ENCODE measurements at places on chromosomes 3 and 15.

DNA sequence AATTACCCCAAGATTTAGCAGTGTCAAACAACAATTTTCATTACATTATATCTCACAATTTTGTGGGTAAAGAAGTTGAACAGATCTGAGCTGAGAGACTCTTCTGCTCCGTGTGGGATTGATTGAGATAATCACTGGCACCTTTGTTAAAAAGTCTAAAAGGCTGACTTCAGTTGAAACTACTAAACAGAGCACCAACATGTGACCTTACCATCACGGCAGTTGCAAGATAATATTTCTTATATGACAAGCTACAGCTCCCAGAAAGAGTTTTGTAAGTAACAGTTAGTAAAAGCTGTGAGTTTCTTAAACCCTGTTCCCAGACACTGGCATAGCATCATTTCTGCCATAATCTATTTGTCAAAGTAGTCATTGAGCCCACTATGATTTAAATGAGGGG, 25.0 kb downstream of the CGGBP1 start:
- no peak for DNase-seq

DNA sequence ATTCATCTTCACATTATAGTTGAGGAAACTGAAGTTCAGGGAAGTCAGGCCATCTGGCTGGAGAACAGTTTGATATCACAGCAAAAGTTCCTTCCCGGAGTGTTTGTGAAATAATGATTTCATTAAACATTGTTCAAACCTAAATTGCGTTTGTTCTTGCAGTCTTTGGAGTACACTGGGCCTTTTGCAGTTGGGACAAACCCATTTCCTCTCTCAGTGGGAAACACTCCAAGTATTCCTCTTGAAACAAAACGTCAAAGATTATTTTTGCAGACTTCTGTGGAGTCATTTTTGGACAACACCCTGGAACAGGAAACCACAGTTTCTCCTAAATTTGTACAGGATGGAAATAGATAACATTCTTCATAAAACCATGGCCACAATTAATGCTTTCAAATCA, 287.5 kb downstream of the PTPRG start:
- no peak for DNase-seq

GRCh38 chr3:63528325-63529000, 124.0 kb upstream of the SNTN start:
- DNase-seq: no peak

DNA sequence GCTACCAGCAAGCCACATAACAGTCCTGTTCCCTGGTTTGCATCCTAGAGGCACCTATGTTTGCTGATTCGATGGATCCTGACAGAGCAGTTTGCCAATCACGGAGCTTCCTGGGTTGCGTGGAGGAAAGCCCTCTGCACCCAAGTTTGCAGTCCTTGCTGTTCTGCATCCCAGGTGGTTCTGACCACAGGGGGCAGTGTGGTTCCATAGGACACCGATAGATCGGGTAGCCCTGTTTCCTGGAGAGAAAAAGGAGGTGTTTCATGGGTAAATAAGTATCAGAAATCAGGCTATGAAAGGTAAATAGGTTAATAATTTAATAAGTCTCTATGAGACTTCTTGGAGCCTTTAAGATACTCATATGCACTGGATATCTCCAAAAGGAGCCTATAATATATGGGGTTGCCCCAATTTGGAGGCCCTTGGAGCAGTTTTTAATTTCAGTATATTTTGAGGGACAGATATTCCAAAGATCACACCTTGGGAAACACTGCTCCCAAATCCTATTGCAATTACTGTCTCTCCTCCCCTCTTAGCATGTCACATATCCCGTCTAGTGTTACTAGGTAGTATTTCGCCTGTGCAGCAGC, 194.6 kb upstream of the TPM1 start:
- no peak for DNase-seq

- no peak for DNase-seq
Measured at GRCh38 chr3:113514265-113514769, 639 bp downstream of the SPICE1 start.

DNA sequence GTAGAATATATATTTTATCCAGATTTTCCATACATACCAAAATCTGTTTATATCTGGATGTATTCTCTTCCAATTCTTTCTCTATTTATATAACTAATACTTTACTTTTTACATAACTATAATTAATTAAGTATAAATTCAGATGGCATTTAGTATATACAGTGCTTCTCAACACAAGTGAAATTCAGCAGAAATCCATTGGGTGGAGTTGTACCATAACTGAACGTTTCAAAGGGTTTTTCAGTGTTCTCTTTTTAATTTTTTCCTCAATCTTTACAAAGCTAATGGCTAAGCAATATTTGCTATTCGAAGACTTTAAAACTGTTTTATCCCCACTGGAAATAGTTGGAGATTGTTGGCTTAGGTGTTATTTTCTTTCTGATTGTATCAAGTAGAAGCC, 13.9 kb upstream of the ZBBX start:
- no peak for DNase-seq

DNA sequence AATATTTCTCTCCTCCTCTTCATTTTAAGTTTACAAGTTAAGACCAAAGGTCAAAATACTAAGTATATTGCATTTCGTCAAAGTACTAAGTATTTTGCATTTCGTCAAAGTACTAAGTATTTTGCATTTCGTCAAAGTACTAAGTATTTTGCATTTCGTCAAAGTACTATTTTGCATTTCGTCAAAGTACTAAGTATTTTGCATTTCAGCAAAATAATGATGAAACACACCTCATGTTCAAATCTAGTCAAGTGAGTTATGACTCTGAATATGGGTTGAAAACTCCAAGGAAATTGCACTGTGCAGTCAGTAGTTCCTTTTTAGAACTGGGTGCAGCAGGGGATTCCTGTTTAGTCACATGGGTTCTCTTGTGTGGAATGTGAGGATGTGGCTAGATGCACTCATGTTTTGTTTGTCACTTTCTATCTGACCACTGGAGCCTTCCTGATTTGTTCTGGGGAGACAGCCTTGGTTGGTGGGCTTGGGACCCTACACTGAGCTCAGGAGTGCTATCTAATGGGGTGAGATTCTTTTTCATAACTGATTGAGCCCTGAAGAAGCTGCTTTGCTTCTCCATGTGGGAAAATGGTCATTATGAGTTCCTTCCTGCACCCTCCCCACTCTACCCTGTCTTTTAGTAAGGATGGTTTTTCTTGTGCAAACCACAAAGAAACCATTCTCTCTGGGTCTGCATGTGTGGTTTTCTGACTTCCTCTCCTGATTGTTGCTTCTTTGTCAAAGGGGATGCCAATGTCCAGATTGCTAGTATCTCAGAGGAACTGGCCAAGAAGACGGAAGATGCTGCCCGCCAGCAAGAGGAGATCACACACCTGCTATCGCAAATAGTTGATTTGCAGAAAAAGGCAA, 73.4 kb downstream of the CCK start:
- no peak for DNase-seq

DNA sequence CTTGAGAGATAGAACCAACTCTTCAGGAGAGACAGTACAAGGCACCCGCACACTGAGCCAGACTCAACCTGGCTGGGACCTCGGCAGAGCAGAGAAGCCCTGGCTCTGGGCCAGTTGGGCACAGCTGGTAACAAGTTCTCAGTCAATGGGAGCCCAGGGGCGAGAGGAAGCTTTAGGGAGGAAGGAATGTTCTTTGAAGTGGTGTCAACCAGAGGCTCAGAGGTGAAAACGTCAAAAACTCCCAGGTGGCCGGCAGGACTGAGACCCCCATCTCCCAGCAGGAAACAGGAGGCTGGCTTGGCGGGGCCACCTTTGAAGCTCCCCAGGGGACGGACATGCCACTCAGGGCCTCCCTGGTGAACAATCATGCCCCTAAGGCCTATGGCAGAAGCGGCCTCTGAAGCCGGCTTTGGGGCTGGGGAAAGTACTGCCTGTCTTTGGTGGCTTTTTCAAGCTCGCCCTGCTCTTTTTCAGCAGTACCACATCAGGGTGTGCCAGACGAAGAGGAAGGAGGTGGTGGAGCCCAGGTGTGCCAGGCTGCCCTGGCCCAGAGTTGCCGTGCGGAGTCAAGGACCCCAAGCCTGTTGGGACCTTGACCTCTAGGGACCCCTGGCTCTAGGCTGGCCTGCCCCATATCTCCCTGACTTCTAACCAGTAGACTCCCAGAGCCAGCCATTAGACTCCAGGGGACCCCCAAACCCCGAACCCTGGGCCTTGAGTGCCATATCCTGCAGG, 16.7 kb upstream of the TBC1D21 start:
- DNase-seq: no peak

- DNase-seq: no peak
Measured at GRCh38 chr3:113910966-113911365, 36.8 kb upstream of the ZDHHC23 start.

DNA sequence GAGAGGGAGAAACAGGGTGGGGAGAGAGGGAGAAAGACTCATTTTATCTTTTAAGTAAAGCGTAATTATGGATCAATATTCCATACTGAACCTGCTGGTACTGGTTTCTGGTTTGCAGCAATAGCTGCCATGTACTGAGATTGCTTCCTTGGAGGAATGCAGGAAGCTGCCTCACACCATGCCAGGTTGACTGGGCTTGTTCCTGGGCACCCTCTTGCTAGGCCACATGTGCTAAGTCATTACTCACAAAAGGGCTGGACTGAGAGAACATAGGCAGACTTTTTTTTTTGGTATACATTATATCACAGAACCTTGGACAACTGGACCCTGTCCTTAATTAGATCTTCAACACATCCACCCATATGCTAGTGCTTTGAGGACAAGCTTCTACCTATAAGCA, 193.4 kb downstream of the ZNF621 start:
- DNase-seq: no peak

- DNase-seq: no peak
Measured at GRCh38 chr15:67331676-67332075, 77.1 kb downstream of the IQCH start.

GRCh38 chr3:194443901-194444300, 42.9 kb downstream of the ATP13A3 start:
- no peak for DNase-seq

GRCh38 chr15:99959326-99959725, 226.1 kb upstream of the LYSMD4 start:
- DNase-seq: no peak

- no peak for DNase-seq
Measured at GRCh38 chr15:45780352-45780751, 145.5 kb downstream of the SQOR start.

- no peak for DNase-seq
Measured at GRCh38 chr15:20341901-20342600, 199.5 kb downstream of the GOLGA6L6 start.

DNA sequence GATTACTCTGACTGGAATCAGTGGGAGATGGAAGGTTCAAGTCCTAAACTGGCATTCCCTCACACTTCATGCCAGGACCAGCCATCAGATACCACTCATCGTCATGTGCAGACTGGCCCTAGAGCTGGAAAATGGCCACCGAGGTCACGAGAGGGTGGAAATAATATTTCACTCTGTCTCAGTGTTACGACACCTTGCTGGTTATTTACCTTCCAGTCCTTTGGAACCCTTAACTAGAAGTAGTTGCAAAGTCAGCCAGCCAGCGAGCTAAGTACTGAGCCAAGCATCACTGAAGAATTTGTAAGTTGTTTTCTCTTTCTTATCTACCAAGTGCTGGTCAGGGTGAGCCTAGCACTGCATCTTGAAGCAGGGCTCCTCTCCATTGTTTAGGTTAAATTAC, 309.9 kb upstream of the RASGRP1 start:
- DNase-seq: no peak

Measured in stimulated activated CD4-positive, alpha-beta T cell treated with anti-CD3 and anti-CD28 coated beads, TNF-alpha, amount 100 ng/mL, for 1 hour (primary cell).